ENCODE measurements at places on chromosomes 3 and 15.

GRCh38 chr15:68706931-68707330 lies 113.8 kb downstream of the ANP32A start:
- DNase-seq, result no peak

- no peak for DNase-seq
These were observed 7.7 kb upstream of the RFT1 start for GRCh38 chr3:53137835-53138446.

- no peak for DNase-seq
These were observed 45.7 kb downstream of the TCF12 start for GRCh38 chr15:56964182-56964581.

DNA sequence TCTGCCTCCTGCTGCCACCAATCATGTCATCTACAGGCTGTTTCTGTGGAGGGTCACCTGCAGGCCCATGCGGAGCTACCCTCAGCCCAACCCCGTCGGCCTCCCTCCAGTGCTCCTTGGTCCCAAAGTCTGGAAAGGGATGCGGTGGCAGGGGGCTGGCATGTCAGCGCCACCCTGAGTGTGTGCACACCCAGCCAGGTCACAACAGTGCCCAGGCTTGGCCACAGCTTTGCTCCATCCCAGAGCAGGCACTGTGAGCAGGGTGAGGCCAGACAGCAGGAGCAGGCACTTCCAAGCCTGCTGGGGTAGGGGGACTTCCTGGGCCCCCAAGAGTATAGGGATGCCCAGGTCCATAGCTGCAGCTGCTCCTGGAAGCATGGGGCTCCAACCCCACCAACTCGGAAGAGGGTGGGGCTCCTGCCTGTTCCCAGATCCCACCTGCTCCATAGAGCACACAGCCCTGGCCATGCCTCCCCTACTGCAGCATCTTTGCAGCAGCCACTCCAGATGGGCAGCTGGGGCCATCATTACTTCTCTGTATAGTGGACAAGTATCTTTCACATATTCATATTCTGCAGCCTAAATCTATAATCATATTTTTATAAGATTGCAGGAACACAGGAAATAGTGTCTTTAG lies 109.3 kb downstream of the CBLB start:
- DNase-seq, result no peak

- DNase-seq, result no peak
These were observed 17.5 kb downstream of the SHC4 start for GRCh38 chr15:48946074-48946839.

DNA sequence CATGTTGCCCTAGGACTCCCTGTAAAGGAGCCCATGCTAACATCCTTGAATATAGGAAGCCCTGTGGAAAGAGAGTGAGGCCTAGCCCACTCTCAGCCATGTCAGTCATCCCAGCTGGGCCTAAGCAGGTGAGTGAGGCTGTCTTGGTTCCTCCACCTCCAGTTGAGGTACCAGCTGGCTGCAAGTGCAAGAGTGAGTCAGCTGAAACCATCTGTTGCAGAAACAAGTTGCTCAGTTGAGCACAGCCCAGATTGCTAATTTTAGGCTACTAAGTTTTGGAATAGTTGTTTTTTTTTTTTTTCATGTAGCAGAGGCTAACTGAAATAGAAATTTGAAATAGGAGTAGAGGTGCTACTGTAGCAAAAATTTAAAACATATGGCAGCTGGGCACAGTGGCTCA lies 43.7 kb upstream of the ADPGK start:
- DNase-seq, result no peak

- DNase-seq, result no peak
These were observed 65.9 kb downstream of the SLCO2A1 start for GRCh38 chr3:133963657-133964396.

GRCh38 chr3:151393941-151394340 lies 9.4 kb upstream of the P2RY12 start:
- no peak for DNase-seq

DNA sequence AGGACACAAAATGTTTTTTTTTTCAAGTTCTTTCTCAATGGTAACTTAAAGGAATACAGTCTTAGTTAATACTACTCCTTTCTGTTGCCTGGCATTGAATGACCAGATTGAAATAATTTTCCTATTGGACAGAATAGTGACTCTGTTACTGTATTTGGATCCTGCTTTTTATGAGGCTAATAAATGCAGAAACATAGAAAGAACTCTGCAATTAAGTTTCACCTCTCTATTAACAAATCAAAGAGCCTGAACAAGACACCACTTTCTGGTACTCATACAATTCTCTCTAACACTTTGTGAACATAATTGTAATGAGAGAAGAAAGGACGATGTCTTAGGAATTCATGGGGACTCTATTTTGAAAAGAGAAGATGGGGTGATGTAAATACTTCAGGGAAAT lies 308.4 kb upstream of the ROBO2 start:
- no peak for DNase-seq

DNA sequence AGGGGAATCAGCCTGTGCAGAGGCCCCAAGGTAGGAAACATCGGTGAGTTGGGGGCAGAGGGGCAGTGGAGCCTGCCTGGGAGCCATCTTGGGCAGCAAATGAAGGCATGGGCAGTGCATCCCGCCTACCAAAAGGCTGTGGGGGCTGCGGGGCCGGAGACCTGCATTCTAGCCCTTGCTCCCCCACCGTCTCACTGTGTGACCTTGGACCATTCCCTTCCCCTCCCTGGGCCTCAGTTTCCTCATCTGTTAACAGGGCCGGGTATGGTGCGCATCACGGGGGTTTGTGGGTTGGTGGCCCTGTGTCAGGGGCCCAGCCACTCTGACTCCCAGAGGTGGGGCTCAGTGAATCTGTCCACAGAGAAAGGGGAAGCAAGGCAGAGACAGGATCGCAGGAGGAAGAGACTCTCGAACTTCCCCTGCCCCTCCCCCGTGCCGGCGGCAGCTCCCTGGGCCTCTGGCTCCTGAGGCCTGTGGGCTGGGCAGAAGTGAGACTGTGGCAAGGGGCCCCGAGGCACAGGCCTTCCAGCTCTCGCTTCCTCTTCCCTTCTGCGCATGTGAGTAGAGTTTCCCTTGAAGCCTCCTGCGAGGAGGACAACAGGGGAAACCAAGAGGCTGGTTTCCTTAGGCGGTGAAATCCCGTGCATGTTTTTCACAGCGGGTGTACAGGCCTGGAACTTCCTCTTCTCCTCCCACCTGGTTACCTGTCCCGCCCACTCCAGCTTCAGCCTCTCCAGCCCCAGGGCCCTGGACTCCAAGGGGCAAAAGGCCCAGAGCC lies 42.9 kb downstream of the IDH2 start:
- peak; percentile 56 for DNase-seq

DNA sequence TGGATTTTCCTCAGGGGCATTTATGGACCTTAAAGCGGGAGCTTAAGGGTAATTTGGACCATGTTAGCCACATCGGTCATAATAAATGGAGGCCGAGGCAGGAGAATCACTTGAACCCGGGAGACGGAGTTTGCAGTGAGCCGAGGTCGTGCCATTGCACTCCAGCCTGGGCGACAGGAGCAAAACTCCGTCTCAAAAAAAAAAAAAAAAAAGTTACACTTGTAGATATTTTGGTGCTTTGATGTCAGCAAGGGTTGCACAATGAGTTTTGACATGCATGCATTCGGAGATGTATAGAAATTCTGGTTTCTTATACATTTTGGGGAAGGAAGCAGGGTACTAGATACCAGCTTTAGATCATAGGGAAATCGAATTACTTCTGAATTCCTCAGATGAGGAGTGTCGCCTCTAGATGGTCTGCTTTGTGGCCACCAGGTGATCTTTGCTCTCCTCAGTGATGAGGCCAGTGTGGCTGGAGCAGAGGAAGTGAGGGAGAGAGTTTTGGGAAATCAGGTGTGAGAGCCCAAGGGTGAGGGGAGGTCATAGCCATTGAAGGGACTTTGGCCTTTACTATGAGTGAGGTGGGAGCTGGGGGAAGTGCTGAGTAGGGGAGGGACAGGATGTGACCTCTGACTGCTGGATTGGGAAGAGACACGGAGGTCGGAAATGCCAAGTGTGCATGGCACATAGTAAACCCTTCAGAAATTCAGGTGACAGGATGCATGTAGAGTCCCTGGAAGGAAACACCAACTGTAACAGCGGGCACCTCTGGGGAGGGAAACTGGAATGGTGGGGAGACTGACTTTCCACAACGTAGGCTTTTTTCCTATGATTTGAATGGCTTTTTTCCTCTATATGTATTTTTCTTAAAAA lies 8.4 kb upstream of the RBSN start:
- DNase-seq, result no peak

GRCh38 chr15:55357774-55358173 lies 38.8 kb downstream of the PIGB start:
- no peak for DNase-seq

- no peak for DNase-seq
These were observed 15.5 kb downstream of the NTRK3 start for GRCh38 chr15:88241060-88241459.

GRCh38 chr15:40754574-40754882 lies 526 bp downstream of the RMDN3 start:
- DNase-seq, result no peak

- no peak for DNase-seq
These were observed 29.1 kb downstream of the RUVBL1 start for GRCh38 chr3:128094295-128095151.

DNA sequence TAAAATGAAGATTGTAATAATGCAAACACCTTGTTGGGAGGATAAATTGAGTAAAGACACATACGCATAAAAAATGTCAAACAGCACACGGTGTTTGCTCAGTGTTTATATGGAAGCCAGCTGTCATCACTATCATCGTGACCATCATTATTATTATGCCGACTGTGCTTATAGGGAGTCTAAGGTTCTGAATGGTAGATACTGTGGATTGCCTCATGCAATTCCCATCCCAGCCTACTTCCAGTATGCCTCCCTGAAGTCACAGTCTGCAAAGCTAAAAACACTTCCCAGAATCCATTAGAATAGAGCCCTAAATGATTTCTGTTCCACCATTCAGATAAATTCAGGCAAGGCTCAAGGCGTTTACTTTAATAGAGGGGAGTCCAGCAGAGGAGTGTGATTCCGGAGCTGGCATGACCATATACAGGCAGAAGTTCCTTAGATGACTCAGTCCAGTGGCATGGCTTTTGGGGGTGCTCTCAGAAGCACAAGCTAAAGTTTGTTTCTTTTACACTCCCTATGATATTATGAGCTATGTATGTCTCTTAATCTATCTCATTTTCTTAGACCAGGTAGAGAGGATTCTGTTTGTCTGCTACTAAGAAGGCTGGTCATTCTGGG lies 148.7 kb downstream of the MEX3B start:
- DNase-seq, result no peak

DNA sequence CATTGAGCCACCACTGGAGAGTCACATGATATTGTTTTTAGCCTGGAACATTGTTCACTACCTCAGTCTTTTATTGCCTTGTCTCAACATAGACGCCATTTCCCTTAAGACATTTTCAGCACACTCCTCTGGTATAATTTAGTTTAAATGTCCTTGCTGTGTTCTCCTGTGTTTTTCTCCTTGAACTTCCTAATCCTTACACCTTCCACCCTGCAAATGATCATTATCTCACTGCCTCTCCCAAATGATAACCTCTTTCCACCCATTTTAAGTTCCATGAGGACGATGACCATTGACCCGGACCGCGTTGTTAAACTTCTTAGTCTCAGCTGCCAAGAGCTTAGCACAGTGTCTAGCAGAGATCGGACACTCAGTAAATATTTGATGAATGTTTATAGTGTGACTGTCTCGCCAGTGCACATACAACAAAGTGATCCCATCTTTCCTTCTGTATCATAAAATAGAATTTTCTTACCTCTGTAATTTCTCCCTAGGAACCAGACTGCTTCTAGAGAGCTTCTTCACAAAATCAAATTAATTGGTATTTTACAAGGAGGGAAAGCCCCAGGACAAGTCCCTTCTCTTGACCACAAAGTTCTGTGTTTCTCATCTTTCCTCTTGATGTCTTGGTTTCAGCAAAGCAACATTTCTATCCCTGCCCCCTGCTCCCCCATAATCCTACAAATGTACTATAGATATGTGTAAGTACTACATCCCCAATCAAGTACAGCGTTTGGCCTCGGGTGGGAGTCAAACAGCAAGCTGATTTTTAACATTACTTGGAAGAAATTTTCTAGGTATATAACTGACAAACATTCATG lies 429.6 kb downstream of the LPP start:
- DNase-seq, result no peak

GRCh38 chr3:197244751-197245150 lies 53.7 kb downstream of the DLG1 start:
- DNase-seq, result no peak

DNA sequence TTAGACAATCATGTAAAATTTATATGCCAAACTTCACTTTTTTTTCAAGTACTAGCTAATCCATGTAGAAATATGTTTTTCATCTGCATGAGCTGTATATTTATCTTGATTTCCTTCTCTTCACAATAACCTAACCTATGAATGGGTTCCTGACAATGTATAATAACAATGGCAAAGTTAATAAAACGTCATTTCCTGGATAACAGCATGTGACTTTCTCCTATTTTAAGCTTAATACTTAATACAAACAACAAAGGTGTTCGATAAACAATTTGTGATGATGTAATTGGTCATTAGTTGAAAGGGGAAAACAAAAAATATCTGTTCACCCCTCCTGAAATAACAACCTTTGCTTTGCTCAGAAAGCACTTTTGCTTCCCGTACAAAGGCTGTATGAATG lies 20.4 kb downstream of the CD200 start:
- no peak for DNase-seq

- DNase-seq, result no peak
These were observed at the start of gene FAM107A for GRCh38 chr3:58577269-58577821. Gene FAM107A, minus strand, starts transcription at chr3:58577391. Its CDS starts 7,531 bp downstream, at chr3:58569860.

- DNase-seq, result no peak
These were observed 29.2 kb upstream of the TPRG1 start for GRCh38 chr3:189142527-189142926.

- no peak for DNase-seq
These were observed 229.8 kb downstream of the NFKBIZ start for GRCh38 chr3:102078854-102079808.

GRCh38 chr3:4656626-4657328 lies 163.6 kb downstream of the ITPR1 start:
- DNase-seq, result no peak

GRCh38 chr15:78210349-78210717 lies 24.0 kb downstream of the ACSBG1 start:
- no peak for DNase-seq

GRCh38 chr3:14563946-14564539 lies 23.9 kb upstream of the GRIP2 start:
- DNase-seq, result no peak

GRCh38 chr3:112699436-112699978 lies 58.6 kb upstream of the CCDC80 start:
- DNase-seq, result no peak

GRCh38 chr3:114879059-114880031 lies 267.7 kb downstream of the ZBTB20 start:
- DNase-seq, result no peak

DNA sequence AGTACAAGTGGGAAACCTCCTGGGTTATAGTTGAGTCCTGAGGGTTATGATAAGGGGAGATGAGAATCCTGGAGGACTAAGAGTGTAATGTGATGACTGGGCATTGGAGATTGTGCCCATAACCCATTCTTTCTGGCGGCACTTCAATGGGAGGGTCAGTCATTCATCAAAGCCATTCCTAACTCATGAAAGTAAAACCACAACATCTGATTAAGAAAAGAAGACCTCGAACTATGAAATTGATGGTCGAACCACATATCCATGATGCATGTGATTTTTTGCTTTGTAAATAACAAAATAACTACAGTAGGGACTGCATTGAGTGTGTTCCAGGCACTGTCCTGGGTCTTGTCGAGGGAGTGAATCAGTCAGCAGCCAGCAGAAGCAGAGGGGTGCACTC lies 215.1 kb downstream of the SHQ1 start:
- no peak for DNase-seq

Measured in activated CD4-positive, alpha-beta T cell treated with anti-CD3 and anti-CD28 coated beads, Interleukin-2, amount 50 U/mL, for 24 hours (primary cell).